ENCODE measurements at places on chromosomes 5 and 9. TPM values are rescaled to one million over a fixed set of nuclear protein-coding genes. Genes with fewer than 3 reads are reported as not detected.
A peak's percentile ranks its signal among the peaks of the same experiment; 100 is the strongest.

- DNase-seq = no peak
Measured at GRCh38 chr5:90875456-90875855, 316.9 kb downstream of the ADGRV1 start.

- DNase-seq = no peak
Measured at GRCh38 chr5:172542651-172543131, 88.4 kb upstream of the SH3PXD2B start.

PSIP1 gene
- total RNA-seq = 188 TPM

ENC1 gene
- total RNA-seq = 0.61 TPM

DNA sequence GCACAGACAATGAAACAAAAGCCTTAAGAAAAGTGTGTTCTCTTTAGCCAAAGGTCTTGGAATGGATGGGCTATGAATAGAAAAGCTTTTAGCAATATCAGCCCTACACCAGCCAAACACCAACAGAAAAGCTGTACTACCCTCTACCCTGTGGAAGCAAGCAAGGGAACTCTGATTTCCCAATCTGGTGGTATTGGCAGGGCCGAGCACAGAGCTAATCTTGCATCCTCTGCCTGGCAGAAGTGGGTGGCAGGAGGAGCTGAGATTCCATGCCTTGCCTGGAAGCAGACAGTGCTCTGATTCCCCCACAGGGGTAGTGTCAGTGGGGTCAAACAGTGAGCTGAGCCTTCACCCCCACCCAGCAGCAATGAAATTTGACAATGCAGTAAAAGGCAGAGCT, 29.6 kb upstream of the ZNF782 start:
- no peak for DNase-seq

DNA sequence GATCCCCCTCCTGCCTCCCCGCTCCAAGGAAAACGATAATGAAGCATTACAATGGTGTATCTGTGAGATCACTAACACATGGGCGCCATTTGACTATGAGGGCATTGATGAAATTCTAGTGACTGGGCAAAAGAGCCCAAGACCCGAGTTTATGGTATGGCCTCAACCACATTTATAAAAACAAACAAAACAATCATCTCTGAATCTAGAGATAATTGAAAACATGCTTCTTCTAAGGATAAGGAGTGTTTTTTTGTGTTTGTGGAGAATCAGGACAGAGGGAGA, 100.9 kb upstream of the SEMA6A start:
- no peak for DNase-seq

DNA sequence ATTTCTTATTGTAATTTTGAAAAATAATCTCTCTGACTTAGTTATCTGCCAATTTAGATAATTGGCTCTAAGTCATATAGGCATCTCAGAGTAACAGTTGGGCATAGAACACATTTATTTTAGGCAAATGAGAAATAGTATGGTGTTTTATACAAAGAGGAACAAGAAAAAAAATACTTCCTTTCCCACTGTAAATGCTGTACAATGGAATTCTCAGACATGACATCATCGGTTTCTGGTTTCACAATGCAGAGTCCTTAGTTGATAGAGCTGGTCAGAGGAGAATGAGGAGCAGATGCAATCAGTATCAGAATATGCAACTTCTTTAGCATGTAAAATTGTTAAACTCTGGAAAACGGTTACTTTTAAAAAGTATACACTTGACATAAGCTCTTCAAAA, 49.4 kb downstream of the PLK2 start:
- no peak for DNase-seq

DNA sequence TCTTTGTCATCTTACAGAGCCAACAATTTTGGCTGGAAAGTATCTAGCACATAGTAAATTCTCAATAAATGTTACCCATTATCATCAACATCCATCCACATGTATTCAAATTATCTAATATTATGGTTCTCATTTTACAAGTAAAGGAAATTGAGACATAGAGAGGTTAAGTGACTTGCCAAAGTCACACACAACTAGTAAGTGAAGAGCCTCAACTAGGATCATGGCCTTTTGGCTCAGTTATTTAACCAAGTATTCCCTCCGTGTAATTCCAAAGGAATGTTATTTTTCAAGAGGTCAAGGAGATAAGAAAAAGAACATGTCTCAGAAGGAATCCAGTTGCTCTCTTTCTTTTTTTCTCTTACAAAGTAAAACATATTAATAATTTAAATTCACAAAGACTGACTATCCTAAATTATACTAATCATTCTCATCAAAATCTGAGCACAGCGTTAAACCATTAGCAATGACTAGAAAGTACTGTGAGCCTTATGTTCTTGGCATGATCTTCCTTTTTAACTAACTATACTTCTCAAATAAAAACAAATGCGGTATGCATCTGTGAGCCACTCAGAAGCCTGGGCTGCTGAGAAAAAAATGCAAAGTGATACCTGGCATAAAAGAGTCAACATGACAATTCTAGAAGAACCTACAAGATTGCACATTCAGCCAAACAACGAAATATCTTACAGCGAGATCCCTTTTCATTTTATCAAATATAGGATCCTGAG, 350.9 kb downstream of the GLIS3 start:
- no peak for DNase-seq

IGFBPL1 gene
- not detected for total RNA-seq

GRCh38 chr9:98602839-98603500, 105.8 kb downstream of the GABBR2 start:
- no peak for DNase-seq

ADRA1B gene
- total RNA-seq = not detected

DNA sequence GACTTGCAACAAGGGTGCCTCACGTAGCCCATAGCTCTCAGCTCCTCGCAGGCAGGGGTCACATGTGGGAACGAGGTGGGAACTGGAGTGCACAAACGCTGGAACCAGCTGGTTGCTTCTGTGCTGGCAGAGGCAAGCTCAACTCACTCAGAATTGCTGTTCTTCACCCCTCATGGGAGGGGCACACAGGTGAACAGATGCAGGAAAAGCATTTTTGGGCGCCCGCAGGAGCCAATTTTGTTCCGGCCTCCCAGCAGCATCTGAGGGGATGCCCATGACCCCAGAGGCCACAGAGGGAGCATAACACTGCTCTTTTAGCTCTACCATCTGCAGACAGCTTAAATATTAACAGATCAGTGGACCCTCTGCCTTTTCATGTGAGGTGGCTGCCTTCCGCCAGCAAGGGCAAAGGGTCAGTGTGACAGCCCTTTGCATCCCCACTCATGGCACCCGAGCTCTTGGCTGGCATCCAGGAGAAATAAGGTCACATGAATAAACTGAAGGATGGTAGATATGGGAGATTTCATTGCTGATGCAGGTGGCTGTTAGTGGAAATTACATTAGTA, 196.2 kb downstream of the SLCO4C1 start:
- DNase-seq = no peak

- DNase-seq = no peak
Measured at GRCh38 chr5:150255659-150256409, 33.7 kb downstream of the CAMK2A start.

- DNase-seq = peak; percentile 45
Measured at GRCh38 chr9:127862075-127863011, 7.9 kb upstream of the ENG start.

INVS gene
- 17.6 TPM for total RNA-seq

LRRTM2 gene
- not detected for total RNA-seq

DNA sequence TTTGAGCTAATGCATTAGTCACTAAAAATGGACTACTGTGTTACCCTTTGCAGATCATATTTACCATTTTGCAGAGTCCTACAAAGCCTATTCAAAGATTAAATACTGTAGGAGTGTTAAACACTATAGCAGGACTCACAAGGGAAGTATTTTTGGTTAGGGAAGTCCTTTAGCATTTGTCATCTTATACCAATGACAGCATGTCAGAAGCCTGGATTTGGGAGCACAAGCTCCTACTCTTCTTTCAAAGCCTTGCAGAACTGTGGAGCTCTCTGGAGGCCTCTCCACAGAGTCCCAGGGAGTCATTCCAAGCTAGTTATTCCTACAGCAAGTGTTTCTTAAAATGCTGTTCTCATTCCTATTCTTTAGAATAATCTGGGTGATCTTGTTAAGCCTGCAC, 288.8 kb downstream of the PIK3R1 start:
- no peak for DNase-seq

DNA sequence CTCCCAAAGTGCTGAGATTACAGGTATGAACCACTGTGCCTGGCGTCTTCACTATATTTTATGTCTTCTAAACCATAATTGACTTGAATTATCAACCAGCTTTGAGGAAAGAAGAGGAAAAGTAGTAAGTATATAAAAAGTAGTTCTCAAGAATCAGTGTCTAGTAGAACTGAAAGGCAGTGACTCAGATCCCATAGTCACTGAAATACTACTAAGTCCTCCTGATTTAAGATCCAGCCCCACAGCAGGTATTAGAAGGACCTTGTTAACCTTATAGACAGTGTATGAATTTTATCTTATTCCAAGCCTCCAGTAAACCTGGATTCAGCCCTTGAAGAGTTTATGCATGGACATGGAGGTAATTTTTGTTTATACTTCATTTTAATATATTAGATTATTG, 31.5 kb downstream of the LNPEP start:
- DNase-seq = no peak

GRCh38 chr5:156201788-156202403, 125.1 kb upstream of the SGCD start:
- no peak for DNase-seq

DNA sequence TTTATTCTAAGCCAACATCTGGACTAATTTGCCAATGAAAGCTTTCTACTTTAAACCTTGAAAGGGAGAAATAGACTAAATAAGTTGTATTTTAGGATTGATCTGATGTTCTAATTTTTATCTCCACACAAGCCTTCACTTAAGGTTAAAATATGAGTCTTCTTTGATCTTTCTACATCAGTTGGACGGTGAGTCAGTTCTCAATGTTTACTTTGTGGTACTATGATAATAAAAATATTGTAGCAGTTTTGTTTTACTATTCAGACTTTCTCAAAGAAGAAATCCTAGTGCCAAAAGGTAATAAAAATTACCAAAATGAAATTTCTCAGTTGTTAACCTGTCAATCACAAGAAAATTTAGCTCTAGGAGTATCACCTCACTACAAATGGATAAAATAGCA, 203.5 kb upstream of the RGMB start:
- no peak for DNase-seq

- DNase-seq = no peak
Measured at GRCh38 chr5:1414311-1415058, 30.8 kb downstream of the SLC6A3 start.

DNA sequence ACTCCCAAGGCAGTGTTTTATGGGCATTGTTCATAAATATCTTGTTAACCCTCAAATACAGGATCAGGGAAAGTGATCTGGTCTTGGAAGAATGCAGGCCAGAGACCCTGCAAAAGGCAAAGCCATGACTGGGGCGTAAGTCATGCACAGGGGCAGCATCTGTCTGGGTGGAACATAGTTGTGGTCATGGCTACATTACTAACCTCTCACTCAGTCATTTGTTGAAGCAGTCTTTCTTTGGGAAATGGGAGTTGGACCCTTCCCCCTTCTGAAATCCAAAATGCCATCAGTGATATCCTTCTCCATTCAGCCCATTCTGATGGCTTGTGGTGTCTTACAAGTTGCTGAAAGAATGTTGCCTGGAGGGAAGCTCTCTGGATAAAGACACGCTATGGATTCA, 68.1 kb downstream of the GDNF start:
- DNase-seq = no peak

SH3GL2 gene
- not detected for total RNA-seq

GRCh38 chr9:92564504-92564903, 28.7 kb upstream of the ECM2 start:
- DNase-seq = no peak

DNA sequence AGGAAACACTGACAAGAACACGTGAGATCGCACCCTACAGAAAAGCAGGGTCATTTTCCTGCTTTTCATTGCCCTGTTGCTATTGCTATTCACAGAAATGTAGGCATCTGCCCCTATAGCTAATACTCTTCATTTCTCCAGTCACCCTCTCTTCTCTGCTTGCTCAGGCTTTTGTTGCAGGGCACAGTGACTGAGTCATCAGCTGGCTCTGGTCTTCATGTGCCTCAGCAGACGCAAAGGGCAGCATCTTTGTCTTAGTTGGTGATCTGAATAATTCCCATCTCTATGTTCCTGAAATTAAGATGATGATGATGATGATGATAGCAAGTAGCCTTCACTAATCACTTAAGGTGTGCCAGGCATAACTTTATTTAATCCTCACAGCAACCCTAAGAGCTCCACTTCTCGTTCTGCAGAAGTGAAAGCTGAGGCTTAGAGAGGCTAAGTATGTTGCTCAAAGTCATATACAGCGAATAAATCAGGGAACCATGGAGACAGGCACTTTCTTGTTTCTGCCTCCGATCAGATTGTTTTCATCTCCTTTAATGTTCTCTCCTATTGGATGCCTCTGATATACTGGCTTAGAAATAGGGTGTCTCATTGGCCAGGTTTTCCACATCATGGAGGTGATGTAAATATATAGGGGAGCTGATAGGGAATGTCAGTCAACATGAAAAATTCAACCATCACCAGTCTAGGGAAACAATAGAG, 133.0 kb upstream of the STK32A start:
- DNase-seq = no peak

GRCh38 chr9:21550392-21550791, 68.3 kb upstream of the IFNE start:
- no peak for DNase-seq

SH2D3C gene
- total RNA-seq = 48.6 TPM

HINT1 gene
- total RNA-seq = 289 TPM

DNA sequence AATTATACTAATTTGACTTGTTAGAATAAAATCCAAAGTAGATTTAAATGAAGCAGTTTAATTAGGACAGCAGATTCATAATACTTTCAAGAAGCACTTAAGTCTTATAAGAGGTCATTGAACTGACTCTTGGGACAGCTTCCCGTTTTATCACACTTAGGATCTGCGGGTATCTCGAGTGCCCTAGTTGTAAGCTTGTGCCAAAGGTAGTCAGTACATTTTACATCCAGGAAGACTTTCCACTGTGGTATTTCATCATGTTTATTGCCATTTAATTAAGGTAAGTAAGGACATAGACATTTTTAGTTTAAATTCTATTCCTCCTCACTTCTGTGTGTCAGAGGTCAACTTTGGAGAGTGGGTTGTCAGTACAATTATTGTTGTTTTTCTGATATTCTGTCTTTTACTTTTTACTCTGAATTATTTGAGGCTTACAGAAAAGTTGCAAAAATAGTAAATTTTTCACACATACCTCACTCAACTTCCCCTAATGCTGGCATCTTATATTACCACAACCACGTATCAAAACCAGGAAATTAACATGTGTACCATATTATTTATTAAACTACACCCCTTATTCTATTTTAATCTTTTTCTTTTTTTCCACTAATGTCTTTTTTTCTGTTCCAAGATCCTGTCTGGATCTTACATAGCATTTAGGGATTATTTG, 7.5 kb upstream of the ZNF367 start:
- DNase-seq = no peak

GRCh38 chr5:145450286-145450885, 384.8 kb downstream of the PRELID2 start:
- DNase-seq = no peak

DNA sequence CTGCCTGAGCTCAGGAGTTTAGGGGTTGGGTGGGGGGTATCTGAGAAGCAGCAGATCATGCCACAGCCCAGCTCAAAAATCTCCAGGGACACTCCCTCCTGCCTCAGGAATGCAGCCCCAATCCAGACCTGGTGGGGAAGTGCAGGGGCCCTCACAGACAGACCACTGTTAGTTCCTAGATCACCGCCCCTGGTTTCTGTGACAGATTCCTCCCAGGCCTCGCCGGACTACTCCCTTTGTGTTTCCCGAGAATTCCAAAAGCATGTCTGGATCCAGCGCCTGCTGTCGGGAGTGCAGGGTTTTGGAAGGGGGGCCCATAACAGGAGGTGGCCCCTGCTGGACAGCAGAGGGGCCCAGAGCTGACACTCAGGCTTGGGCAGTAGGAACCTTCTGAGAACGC, 74.5 kb downstream of the CTSL start:
- DNase-seq = no peak

- no peak for DNase-seq
Measured at GRCh38 chr9:78013934-78014333, 17.7 kb downstream of the GNAQ start.
